Mesendoderm (in vitro differentiated cells): ENCODE measurements at places on chromosomes 12 and 14.
A peak's percentile ranks its signal among the peaks of the same experiment; 100 is the strongest.

- no peaks in the 10 kb centered on the region for H3K4me1 ChIP-seq
- no peak overlapping the region for H3K27ac ChIP-seq
- no peaks in the 10 kb centered on the region for H3K36me3 ChIP-seq
- no peak for DNase-seq
- H3K27me3 ChIP-seq, result no peaks in the 10 kb centered on the region
- no peak overlapping the region for H3K4me3 ChIP-seq
Measured at GRCh38 chr14:87971010-87971409, 22.0 kb downstream of the GALC start.

- H3K27me3 ChIP-seq, result no peaks in the 10 kb centered on the region
- DNase-seq, result no peak
- no peaks in the 10 kb centered on the region for H3K4me1 ChIP-seq
- no peaks in the 10 kb centered on the region for H3K36me3 ChIP-seq
- H3K4me3 ChIP-seq, result no peak overlapping the region
Measured at GRCh38 chr14:50521912-50522341, 10.4 kb downstream of the MAP4K5 start.

- H3K27me3 ChIP-seq, result no peaks in the 10 kb centered on the region
- no peak for DNase-seq
- H3K4me1 ChIP-seq, result no peaks in the 10 kb centered on the region
- H3K27ac ChIP-seq, result no peak overlapping the region
Measured at GRCh38 chr14:32620724-32621123, 291.6 kb downstream of the AKAP6 start.

DNA sequence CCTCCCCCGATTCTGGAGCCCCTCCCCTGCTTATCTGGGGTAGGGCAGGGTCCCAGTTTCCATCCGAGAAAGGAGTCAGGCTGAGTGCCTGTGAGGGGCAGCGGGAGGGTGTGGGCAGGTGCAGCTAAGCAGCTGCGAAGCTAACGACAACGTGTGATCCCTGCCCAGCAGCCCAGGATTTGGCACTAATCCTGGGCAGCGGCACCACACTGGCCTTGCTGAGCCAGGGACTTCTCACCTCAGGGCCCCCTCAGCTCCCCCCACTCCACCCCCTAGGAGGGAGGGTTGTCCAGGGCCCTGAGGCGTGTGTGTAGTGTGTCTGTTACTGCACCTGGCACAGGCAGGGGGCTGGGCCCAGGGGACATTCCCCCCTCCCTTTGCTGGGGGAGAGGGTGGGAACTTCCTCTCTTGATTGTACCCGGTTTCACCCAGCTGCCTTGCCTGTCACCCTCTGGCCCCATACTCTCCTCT lies 1.8 kb downstream of the SMIM41 start:
- no peak overlapping the region for H3K27ac ChIP-seq
- DNase-seq, result no peak
- peaks cover 11% of the 10 kb centered on the region for H3K36me3 ChIP-seq
- H3K4me1 ChIP-seq, result peaks cover 3% of the 10 kb centered on the region
- no peak overlapping the region for H3K4me3 ChIP-seq

DNA sequence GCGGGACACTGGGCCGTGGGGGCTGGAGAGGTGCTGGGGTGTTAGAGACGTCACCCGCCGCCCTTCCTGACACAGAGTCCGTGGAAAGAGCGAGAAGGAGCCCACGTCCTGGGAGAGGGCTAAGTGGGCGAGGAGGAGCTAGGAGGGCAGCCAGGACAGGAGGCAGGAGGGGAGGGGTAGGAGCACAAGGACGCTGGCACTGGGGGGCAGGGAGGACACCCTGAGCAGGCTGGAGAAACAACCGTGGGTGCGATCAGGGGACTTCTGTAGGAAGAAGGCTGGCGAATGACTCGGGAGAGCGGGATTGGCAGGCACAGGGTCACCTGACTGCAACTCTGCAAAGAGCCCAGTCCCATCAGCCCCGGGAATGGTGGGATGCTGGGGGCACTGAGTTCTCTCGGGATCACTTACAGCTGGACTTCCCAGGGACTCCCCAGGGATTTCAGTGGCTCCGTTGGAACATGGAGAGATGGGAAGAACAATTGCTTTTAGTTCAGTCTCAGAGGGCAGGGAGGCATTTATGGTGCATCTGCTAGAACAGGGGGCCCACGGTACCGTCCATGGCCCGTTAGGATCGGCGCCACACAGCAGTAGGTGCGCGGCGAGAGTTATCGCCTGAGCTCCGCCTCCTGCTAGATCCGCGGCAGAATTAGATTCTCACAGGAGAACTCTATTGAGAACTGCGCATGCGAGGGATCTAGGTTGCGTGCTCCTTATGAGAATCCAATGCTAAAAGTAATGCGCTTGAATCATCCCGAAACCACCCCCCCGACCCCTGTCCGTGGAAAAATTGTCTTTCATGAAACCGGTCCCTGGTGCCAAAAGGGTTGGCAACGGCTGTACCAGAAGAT lies 24.3 kb downstream of the UBR7 start:
- no peak for DNase-seq
- peaks cover 6% of the 10 kb centered on the region for H3K36me3 ChIP-seq
- no peaks in the 10 kb centered on the region for H3K27me3 ChIP-seq
- no peak overlapping the region for H3K4me3 ChIP-seq
- no peak overlapping the region for H3K27ac ChIP-seq

DNA sequence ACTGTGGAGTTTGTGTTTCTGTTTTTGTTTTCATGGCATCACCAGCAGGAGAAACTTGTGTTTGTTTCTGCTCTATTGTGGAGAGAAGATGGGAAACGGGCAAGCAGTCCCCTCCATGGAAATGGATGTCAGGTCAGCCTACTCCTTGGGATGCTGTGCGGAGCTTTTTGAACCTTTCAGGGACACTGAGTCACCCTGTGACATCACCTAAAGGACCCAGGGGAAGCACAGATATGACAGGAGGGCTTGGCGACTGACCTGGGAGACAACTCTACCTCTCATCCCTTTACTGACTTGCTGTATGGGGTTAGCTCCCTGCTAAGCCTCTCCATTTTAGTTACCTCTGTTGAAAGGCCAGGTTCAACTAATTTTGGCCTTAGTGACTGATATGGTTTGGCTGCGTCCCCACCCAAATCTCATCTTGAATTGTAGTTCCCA lies 706.9 kb upstream of the TMEM132C start:
- no peak for DNase-seq
- no peaks in the 10 kb centered on the region for H3K27me3 ChIP-seq
- no peak overlapping the region for H3K27ac ChIP-seq
- no peak overlapping the region for H3K4me3 ChIP-seq
- H3K36me3 ChIP-seq, result no peaks in the 10 kb centered on the region
- H3K4me1 ChIP-seq, result no peaks in the 10 kb centered on the region

DNA sequence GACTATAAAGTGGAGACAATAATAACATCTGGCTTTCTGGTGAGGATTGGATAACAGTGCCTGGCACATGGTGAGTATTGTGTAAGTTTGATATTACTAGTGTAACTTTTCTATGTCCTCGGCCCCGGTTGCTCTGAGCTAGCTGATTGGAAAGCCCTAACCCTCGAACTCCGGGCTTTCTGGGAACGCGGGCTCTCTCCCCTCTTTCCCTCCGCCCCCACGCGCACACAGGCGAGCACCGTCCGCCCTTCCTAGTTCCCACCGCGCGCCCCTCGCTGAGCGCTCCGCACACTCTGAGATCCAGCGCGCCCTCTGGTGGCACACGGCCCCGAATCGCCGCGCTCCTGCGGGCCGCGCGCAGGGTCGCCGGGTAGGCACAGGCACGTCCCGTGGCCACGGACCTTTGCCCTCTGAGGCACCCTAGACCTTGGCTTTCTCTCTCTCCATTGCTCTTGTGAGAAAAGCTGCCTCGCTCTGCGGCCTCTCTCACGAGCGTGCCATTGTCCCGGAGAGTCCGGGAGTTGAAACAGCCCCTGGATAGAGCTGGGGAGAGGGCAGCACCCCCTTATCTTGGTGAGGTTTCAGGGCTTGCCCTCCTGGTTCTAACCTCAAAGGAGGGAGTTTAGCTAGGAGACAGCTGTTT lies 23.2 kb upstream of the ESRRB start:
- H3K27ac ChIP-seq, result no peak overlapping the region
- no peaks in the 10 kb centered on the region for H3K27me3 ChIP-seq
- H3K4me3 ChIP-seq, result no peak overlapping the region
- DNase-seq, result peak; percentile 69
- no peaks in the 10 kb centered on the region for H3K36me3 ChIP-seq

DNA sequence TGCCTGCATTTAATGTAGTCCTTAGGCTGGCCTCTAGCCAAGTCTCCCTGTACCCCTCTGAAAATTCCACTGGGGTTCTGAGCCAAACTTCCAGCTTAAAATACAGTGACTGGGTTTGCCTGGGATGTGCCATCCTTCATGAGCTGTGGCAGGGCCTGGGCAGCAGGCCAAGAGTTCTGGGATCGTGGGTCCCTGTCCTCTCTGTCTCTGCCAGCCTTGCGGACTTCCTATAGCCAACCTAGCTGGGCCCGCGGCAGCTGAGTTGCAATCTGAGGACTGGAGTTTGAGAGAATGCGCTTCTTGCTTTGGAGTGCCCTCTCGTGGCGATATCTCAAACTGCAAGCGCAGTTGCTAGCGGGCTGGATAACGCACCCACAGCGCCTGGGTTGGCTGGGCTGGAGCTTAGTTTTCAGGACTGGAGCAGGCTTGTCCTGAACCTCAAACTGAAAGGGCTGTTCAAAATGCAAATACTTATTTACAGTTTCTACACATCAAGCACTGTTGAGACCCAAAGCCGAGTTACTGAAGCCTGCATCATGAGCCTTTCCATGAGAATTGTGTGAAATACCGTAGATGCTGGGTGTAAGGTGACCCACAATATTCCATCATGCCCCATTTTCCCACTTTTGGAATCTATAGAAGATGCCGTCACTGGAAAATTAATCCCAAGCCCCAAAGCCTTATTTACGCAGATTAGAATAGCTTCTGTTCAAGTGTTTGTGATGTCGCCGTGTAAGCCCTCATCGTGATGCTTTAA lies 7.3 kb upstream of the IFI27L2 start:
- H3K36me3 ChIP-seq, result no peaks in the 10 kb centered on the region
- no peaks in the 10 kb centered on the region for H3K4me1 ChIP-seq
- no peak overlapping the region for H3K4me3 ChIP-seq
- no peaks in the 10 kb centered on the region for H3K27me3 ChIP-seq

GRCh38 chr12:55932551-55932910 lies 1.6 kb downstream of the DGKA start:
- peaks cover 8% of the 10 kb centered on the region for H3K27me3 ChIP-seq
- DNase-seq, result no peak
- H3K4me1 ChIP-seq, result peaks cover 3% of the 10 kb centered on the region

DNA sequence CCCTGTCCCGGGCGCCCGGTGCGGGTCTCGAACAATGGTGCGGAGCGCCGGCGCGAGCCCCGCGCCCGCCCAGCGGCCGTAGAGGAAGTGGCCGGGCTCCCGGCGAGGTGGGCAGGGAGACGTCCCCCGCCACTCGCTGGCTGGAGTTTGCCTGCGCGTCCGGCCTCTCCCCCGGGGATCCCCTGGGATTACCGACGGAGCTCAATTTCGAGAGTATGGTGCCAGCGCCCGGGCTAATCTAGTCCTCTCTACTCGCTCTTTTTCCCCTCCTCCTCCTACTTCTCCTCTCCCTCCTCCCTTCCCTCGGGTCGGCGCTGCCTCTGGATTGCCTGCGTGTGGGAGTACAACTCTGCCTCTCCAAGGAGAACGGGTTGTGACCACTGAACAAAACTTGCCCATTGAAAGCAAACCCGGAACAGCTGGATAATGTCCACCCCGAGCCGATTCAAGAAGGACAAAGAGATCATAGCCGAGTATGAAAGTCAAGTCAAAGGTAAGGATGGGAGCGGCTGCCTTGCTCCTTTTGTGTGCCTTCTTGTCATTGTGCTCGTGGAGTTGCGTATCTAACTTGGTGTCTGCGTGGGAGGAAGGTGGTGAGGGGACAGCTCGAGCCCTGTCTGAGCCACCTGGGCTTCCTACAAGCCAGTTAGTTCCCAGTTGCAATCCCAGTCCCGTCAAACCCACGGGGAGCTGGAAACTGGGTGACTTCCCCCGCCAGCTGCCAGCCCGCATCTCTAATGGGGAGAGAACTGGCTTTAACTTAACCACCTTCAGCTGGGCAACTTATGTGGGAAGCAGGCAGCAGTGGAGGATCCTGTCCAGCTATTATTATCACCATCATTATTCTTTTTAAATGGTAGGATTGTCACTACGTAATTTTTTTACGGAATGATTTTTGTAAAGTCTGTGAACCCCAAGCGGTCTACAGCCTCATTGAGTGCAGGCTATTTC lies at the start of gene SRGAP1:
SRGAP1 (plus strand) TSS at position 310 of the 951 bp plus-strand sequence; CDS start at position 427, 117 bp downstream.
- no peaks in the 10 kb centered on the region for H3K36me3 ChIP-seq
- no peaks in the 10 kb centered on the region for H3K27me3 ChIP-seq
- peak within 1 kb of the TSS; percentile 79 for H3K4me3 ChIP-seq
- peaks cover 7% of the 10 kb centered on the region for H3K4me1 ChIP-seq
- DNase-seq, result peak; percentile 65
